Central memory CD4-positive, alpha-beta T cell (primary cell): ENCODE measurements at places on chromosomes 1 and 21.

DNA sequence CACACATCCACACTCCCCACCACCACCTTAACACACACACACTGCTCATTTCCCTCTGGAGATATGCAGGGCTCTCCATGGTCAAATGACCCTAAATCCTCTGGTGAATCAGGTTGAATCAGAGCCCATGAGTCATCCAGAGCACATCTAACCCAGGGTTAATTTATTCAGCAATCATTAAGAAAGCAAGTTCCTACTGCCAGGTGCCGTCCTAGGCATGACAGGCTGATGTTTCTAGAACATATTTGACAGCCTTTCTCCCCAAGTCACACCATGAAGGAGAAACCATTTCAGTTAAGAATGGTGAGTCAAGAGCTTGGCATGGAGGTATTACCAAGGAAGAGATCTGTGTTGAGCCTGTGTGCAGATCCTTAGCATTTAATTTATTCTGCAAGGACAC, 194.3 kb upstream of the CAMK1G start:
- no peak for DNase-seq

GRCh38 chr1:19065526-19066247, 109.2 kb upstream of the IFFO2 start:
- no peak for DNase-seq

DNA sequence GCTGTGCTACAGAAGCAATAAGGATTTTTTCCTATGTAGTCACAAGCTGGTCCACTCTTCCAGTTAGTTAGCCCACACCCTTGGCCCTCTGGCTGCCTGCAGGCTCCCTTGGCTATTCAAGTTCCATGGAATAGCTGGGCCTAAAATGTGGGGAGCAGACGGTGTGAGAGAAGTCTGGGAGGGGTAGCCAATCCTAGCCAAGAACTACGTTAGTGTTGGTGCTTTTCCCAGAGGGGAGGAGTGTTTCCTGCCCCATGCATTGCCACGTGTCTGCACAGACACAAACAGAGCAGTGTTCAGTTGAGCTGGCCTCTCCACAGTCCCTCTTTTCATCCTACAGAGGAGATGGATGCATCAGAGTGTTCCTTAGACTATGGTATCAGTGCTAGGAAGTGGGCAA, 59.0 kb upstream of the IPO9 start:
- no peak for DNase-seq

DNA sequence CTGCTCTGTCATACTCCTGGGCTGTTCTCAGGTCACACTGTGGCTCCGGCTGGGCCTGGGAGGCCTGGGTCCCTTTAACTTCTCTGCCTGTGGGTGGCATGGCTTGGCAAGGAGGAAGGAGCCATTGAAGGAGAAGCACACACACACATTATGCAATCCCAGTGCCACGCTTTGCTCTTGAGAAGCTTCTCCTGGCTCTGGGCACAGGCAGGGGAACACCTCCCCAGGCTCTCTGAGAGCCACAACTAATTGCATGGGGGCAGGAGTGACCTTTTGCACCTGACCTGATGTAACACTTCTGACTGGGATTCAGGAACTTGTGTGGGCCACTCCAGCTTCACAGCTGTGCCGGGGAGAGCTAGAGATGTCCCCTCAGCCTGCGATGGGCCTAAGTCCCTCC, 23.1 kb downstream of the LGR6 start:
- DNase-seq, result no peak

GRCh38 chr1:37439349-37439995, 34.9 kb upstream of the ZC3H12A start:
- no peak for DNase-seq

DNA sequence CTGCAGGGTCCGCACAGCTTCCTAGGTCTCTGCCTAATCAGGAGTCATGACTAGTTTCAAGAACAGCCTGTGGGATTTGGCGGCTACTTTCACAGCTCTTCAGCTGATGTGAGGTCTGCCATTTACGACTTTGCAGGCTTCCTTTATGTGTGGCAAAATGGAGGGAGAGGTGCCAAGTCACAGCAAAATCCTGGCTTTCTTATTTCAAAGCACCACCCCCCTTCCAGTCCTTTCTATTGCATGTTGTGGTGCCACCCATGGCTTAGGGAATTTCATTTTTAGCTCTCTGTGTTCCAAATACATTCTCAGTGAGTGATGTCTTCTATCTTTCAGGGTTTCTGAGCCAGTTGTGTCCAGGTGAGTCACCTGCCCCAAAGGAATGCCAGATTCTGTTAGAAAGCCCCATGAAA, 75.1 kb upstream of the WLS start:
- no peak for DNase-seq

DNA sequence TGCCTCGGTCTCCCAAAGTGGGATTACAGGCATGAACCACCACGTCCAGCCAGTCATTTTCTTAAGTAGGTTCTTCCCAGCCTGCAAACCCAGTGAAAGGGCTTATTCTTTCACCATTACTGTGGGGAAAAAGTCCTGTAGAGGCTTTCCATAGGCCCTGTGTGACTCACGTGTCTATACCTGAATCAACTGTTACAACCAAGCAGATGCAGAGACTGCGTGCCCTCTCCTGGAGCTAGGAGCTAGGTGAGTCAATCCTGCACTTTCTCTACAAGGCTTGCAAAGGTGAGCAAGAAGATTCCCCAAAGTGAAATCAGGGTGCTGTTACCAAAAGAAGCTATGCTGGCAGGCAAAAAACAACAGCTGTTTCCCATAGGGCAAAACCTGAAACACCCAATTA, 13.8 kb upstream of the MPZL1 start:
- DNase-seq, result no peak

DNA sequence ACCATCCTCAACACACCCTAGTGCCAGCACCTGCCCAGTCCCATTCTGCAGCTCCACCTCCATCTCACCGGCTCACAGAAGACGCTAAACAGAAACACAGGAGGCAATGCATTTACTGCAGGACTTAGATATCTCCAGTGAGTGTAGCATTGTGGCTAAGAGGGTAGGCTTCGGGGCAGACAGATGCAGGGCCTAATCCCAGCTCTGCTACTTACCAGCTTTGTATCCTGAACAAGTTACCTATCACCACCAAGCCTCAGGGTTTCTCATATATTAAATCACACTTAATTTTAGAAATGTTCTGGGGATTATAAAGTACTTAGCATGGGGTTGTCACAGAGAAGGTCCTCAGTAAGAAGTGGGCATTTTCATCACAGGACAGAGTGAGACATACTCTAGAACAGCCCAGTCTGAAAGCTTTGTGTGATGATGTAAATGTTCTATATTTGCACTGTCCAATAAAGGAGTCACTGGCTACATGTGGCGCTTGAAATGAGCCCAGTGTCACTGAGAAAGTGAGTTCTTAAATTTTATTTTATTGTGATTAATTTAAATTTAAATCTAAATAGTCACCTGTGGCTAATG, 149.3 kb upstream of the C8B start:
- DNase-seq, result no peak

DNA sequence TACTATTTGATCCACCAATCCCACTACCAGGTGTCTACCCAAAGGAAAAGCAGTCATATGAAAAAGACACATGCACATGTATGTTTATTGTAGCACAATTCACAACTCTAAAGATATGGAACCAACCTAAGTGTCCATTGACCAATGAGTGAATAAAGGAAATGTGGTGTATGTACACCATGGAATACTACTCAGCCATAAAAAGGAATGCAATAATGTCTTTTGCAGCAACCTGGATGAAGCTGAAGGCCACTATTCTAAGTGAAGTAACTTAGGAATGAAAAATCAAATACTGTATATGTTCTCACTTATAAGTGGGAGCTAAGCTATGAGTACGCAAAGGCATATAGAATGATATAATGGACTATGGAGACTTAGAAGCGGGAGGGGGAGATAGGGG, 12.6 kb downstream of the ADIPOR1 start:
- no peak for DNase-seq

GRCh38 chr1:224211206-224211962, 28.3 kb downstream of the DEGS1 start:
- no peak for DNase-seq

DNA sequence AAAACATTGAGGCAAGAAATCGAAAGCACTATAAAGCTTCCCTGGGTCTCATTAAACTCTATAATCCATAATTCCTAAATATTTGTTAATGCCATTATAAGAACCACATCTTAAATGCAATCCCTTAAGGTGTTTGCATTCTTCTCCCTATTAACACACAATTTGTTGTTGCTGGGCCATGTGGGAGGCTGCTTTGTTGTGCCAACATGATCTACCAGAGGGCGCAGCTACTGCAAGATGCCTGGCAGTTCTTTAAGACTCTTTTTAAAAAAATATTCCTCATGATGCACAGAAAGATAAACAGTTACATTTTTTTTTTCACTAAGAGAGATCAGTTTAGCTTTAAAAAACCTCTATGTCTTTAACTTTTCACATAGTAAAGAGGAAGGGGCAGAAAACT, 39.0 kb upstream of the BCAS2 start:
- DNase-seq, result no peak

GRCh38 chr1:245301162-245301580, 146.4 kb downstream of the KIF26B start:
- no peak for DNase-seq

DNA sequence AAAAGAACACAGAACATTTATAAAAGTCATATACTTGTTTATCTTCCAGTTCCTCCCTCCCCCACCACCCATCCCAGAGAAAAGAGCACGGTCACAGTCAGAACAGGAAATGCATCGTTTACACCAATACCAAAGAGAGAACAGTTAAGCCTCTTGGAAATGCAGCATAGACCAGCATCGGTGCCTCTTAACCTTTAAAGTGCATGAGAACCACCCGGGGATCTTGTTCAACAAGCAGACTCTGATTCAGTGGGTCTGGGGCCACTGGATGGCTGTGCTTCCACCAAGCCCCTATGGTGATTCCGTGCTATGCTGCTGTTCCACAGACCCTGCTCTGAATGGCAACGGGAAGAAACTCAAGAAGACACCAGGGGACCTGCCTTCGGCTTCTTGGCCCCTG, 19.2 kb downstream of the FAM89A start:
- DNase-seq, result no peak

GRCh38 chr1:165829888-165830287, 2.5 kb downstream of the UCK2 start:
- no peak for DNase-seq

- DNase-seq, result no peak
Measured at GRCh38 chr1:41784531-41785274, 134.0 kb downstream of the HIVEP3 start.

DNA sequence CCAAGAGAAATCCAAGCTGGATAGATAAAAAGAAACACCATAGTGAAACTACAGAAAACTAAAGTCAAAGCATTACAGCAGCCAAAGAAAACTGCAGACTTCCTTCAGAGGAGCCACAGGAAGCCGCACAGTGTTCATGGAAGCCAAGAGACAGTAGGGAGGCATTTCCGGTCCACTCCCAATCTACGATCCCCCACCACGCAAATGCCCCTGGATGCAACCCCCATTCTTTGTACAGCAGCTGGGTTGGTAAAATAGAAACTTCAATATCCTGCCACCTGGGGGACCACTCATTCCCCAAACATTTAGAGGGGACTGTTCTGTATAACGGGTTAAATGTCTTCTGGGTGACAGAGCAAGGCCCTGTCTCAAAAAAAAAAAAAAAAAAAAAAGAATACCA, 43.9 kb upstream of the TSPEAR start:
- DNase-seq, result no peak

DNA sequence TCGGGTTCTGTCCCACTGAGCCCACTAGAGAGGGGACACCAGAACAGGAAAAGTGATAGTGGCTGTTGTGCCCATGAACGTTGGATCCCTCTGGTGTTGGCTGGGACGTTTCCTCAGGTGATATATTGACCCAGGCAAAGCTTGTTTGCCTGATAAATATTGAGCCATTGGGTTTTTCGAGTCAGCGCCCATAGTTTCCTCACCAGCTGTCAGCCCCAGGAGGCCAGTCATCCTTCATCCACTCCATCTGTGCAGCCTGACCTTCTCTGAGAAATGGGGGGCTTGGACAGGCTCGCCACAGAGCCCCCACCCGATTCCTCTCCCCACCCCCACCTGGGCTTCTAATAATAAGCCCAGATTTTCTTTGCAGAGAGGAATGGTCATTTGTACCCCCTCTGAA, 13.3 kb downstream of the DISP3 start:
- no peak for DNase-seq

GRCh38 chr1:106680216-106680615, 376.3 kb upstream of the PRMT6 start:
- DNase-seq, result no peak

DNA sequence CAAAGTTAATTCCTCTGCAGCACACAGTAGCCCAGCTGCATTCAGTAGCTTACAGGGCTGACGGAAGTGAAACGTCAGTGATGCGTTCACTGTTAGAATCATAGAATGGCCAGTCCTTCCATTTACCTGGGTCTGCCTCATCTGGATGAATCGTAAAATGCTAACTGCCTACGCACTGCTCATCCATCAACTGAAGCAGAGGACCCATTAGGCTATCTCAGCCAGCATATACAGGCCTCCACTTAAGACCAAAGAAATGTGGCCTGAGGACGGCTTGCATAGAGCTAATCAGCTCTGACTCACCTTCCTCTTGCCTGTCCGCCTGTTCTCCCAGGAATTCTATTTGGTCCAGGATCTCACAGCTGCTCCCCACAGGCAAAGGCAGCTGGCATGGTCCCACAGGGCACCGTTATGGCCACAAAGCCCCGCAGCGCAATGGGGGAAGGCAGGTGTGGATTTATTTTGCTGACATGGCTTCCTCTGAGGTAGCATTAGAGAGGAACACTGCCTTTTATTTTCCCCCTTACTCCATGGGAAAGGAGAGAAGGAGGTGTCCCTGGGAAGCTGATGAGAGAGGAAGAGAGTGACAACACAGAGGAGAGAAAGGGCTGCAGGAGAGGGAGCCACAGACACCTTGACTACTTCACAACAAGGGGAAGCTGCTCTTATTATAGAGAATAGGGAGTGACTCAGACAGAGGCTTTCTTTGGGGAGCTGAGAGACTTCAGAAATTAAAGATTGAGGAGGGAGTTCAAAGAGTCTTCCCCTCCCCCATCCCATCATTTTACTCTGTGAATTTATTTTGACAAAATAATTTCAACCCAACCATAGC, 177.6 kb downstream of the HHIPL2 start:
- DNase-seq, result no peak

- DNase-seq, result no peak
Measured at GRCh38 chr1:34470401-34470800, 284.4 kb upstream of the GJB5 start.

- DNase-seq, result no peak
Measured at GRCh38 chr1:100627054-100627716, 89.2 kb downstream of the GPR88 start.

DNA sequence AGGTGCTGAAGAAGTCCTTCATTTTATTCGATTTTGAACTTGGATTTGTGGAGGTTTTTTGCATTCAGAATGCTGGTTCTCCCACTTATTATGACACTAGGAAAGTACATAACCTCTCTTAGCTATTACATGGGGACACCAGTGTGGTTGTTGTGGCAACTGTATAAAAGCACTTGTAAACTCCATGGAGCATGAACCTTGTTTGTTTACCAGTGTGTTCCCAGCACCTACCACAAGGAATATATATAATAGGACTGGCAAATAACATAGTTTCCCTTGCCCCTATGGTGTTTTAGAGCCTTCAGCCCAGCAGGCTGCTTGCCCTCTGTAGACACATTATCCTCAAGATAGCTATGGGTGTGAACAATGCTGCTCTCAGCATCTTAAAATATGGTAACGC, 43.1 kb downstream of the RASSF5 start:
- DNase-seq, result no peak
